ENCODE measurements at places on chromosomes 13 and 19. TPM values are rescaled to one million over a fixed set of nuclear protein-coding genes. Genes with fewer than 3 reads are reported as not detected.

Gene GGN
- 0.71 TPM for polyA plus RNA-seq

DNA sequence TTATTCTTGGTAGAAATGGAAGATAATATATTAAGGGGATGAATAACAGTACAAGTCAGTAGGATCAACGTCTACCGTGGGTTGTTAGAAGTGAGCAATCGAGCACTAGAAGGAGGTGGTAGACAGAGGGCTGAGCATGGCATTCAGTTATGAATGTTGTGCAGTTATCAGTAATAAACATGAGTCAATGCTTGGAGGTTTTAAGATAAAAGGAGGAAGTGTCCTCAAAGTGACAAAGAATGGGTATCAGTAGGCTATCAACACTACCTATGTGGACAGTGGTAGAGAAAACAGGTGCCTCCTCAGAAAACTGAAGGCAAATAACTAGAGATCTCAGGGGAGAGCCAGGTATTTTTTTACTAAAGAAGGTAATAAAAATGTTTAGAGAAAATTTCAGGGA is 1607.0 kb downstream of the PCDH9 start:
- no peak for DNase-seq

- no peak for DNase-seq
Observed at GRCh38 chr13:40191186-40191980, 475.1 kb downstream of the FOXO1 start.

GRCh38 chr19:53894707-53895106 is 12.7 kb downstream of the PRKCG start:
- peak; percentile 32 for DNase-seq

GRCh38 chr19:44772959-44773358 is 4.7 kb upstream of the CBLC start:
- no peak for DNase-seq

Gene SHANK1
- 0.08 TPM for polyA plus RNA-seq

Gene ZNF600
- polyA plus RNA-seq, result 4.6 TPM

Gene IGFLR1
- polyA plus RNA-seq, result 4.7 TPM

- no peak for DNase-seq
Observed at GRCh38 chr13:102028868-102029267, 373.0 kb downstream of the FGF14 start.

Gene PLIN5
- not detected for polyA plus RNA-seq

Gene TNNI3
- polyA plus RNA-seq, result 8.9 TPM

DNA sequence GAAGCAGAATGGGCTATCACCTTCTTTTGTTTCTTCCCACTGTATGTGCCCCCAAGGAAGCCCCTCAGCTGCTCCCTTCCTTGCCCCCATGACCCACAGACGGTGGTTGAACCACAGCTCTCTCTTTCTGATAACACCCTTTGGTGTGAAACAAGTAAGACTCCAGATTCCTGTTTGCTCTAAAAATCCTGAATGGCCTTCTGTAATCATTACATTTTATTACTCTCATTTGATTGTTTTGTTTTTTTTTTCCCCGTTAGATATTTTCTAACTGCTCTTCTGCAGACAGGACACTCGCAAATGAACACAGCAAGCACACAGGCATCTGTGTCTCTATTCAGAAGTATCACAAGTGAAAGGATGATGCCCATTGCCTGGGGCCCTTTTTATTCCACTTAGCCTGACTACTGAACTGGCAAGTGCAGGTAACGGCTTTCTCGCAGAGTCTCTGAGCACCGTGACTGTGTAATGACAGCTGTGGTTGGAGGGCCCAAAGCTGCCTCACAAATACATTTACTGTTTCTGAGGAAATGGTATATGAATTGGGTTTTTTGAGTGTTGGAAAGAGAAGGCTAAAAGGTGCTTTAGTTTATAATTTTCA is 59.3 kb downstream of the OXGR1 start:
- no peak for DNase-seq

DNA sequence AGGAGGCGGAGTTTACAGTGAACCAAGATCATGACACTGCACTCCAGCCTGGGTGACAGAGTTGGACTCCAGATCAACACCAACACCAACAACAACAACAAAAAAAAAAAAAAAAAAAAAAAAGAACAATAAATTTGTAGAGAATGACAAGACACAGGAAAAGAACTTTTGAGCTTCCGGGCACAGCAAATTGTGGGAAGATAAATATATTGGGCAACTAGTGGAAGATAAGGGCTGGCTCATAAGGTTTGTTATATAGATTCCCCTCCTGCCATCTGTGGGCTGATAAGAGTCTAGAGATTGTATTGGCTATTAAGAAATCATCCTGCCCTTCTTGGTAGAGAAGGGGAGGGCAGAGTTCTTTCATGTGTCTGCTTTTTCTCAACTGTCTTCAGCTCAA is 33.1 kb upstream of the CYP2S1 start:
- no peak for DNase-seq

Gene APOC4
- not detected for polyA plus RNA-seq

DNA sequence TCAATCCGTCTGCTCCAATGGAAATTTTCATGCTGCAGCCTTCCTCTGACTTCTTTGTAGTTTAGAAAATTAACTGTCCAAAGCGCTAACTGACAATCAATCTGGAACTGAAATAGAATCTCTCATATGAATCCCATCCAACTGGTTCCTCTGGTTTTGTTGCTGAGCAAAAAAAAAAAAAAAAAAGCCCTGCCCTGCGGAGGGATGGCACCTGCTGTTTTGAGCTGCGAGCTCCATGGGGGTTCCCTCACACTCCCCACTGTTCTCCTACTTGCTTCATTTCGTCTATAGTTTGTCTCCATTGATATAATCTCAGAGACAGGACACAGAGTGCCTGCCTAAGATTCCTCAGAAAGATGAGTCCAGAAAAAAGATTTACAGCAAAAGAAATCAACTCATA is 33.4 kb downstream of the FAAP24 start:
- DNase-seq, result no peak

- peak; percentile 65 for DNase-seq
Observed at GRCh38 chr13:97948041-97948440, 5.4 kb upstream of the IPO5 start.

GRCh38 chr19:12015753-12016116 is 19.7 kb downstream of the ZNF433 start:
- no peak for DNase-seq

DNA sequence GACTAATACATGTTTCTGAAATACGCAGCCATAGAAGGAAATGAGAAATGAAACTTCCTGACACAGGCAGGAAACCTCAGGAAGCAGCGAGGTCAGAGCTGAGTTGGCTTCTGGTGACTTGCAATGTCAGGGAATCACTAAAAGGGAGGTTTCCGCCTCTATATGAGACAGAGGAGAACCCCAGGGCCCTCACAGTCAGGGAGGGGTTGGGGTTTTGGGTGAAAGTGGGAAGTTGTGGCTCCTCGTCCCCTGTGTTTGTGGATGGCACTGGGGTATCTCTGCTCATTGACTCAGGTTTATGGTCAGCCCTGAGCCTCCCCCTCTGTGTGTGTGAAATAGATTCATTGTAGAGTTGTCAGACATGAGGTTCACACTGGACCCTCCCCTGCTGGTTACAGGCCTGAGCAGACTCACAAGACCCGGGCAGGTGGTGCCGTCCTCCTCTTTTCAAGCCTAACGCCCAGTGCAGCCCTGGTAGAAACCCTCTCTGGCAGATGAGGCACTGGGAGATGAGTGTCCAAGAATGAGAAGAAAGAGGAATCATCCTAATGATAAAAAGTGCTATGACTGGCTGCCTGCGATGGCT is 5.5 kb upstream of the LILRA6 start:
- DNase-seq, result no peak

Gene SMIM24
- polyA plus RNA-seq, result not detected

Gene ADM5
- 1.7 TPM for polyA plus RNA-seq

DNA sequence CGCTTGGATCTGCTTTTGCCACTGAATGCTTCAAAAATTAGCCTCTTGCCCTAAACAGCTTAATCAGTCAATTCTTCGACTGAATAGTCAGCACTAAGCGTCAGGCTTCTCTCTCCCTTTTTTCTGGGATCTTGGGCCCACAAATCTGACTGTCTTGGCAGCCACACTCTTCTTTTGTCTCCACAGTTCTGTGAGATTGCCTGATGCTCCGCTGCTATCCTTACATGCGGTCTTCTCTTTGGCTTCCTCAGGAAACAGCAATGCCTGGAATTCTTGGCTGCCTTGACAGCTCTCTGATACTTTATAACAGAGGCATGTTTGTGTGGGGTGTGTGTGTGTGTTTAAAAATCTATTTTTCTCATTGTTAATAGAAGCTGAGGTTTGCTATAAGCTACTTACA is 32.6 kb downstream of the ERCC5 start:
- DNase-seq, result no peak

- peak; percentile 74 for DNase-seq
Observed at GRCh38 chr13:80274643-80275042, 66.3 kb downstream of the SPRY2 start.

Gene CCNE1
- 11.3 TPM for polyA plus RNA-seq

GRCh38 chr13:84902243-84902642 is 897.0 kb downstream of the SLITRK6 start:
- no peak for DNase-seq

Gene CNN1
- polyA plus RNA-seq, result not detected

Gene LIM2
- not detected for polyA plus RNA-seq
